ENCODE measurements at places on chromosomes 7 and 10.

DNA sequence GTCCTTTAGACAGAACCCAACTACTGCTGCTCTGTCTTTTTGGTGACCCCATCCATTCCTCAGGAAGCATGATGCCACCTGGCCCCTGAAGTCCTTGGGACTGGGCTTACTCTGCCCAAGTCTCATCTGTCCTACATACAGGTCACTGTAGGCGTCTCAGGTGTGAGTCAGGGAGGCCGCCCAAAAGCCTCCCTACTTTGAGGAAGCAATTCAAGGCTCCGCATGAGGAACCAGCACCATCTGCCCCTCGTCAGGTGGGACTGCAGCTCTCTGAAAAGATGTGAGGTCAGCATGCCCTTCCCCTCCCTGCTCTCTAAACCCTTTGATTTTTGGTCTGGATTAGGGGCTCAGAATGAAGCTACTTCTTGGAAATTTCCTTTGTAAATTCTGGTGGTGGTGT, 354.8 kb downstream of the CXCL12 start:
- no peak for DNase-seq

DNA sequence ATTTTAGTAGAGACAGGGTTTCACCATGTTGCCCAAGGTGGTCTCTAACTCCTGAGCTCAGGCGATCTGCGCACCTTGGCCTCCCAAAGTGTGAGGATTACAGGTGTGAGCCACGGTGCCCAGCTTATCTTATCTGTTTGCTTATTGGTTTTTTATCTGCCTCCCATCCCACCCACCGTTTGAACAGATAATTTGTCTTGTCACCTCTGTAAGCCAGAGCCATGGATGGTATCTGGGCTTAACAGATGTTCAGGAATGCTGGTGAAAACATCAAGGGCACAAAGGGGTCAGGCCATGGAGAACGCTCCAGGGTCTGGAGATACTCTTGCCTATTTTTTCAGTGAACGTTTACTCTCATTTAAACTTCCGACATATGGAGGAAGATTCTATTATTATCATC, 12.0 kb upstream of the NDST2 start:
- DNase-seq: no peak

- no peak for DNase-seq
These were observed 562 bp downstream of the TMEM243 start for GRCh38 chr7:87218796-87219544.

- no peak for DNase-seq
These were observed 12.2 kb downstream of the LBX1 start for GRCh38 chr10:101217044-101217425.

DNA sequence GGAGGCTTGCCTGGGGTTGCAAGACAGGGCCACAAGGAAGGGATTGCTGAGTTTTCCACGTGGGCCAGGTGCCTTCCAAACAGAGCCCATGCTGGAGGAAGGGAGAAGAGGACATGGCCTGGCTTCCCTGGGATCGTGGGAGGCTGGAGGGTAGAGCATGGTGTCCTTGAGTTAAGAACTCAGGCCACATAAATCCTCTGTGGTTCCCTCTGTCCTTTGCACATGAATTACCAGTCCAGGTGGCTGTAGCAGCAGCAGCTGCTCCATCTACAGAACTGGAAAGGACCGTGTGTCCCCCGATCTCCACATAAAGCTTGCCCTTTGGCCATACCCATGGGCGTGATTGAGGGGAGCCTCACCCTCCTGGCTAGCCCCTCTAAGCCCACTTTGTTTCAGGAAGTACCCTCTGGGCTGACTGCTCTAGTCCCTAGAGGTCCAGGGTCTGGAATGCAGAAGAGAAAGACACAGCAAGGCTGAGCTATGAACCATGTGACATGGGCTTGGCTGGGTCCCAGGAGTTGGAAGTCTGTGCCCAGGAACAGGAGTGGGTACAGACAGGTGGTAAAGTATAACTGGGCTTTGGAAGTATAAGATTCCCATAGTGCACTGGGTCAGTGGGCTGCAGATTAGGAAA, 84.9 kb downstream of the C10orf105 start:
- DNase-seq: no peak

Measured in activated naive CD4-positive, alpha-beta T cell (primary cell).